ENCODE measurements at places on chromosomes 5 and 9. TPM values are rescaled to one million over a fixed set of nuclear protein-coding genes. Genes with fewer than 3 reads are reported as not detected.
A peak's percentile ranks its signal among the peaks of the same experiment; 100 is the strongest.

PCDHGA12 gene
- 1.0 TPM for total RNA-seq

- peaks cover 33% of the 10 kb centered on the region for H3K4me1 ChIP-seq
- H3K36me3 ChIP-seq: no peaks in the 10 kb centered on the region
- H3K4me3 ChIP-seq: no peak overlapping the region
- DNase-seq: no peak
- no peaks in the 10 kb centered on the region for H3K27me3 ChIP-seq
Observed at GRCh38 chr5:124927735-124928134, 181.3 kb upstream of the ZNF608 start.

DNA sequence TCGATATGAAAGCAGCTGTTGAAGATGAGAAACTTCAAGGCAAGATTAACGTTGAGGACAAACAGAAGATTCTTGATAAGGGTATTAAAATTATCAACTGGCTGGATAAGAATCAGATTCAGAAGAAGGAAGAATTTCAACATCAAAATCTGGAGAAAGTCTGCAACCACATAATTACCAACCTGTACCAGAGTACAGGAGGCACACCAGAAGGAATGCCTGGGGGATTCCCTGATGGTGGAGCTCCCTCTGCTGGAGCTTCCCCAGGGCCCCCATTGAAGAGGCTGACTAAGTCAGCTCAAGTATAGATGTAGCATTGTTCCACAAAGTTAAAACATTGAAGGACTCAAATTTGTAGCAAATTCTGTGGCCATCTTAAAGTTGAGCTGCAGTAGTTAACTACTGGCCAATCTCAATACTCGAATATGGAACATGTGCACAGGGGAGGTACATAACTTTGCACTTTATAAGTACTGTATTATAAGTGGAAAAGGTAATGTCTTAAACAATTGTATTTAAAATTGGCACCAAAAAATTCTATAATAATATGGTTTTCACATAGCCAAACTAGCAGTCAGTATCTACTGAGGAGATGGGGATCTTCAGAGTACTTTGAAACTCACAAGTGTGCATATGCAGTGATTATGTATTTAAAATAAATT lies 237.5 kb downstream of the CHSY3 start:
- H3K4me1 ChIP-seq: no peaks in the 10 kb centered on the region
- H3K27me3 ChIP-seq: no peaks in the 10 kb centered on the region
- no peak overlapping the region for H3K4me3 ChIP-seq
- H3K27ac ChIP-seq: no peak overlapping the region
- peak; percentile 67 for DNase-seq
- H3K36me3 ChIP-seq: no peaks in the 10 kb centered on the region

GRCh38 chr5:56269216-56269927 lies 36.2 kb upstream of the ANKRD55 start:
- no peak overlapping the region for H3K4me3 ChIP-seq
- H3K27ac ChIP-seq: no peak overlapping the region
- no peaks in the 10 kb centered on the region for H3K27me3 ChIP-seq
- no peaks in the 10 kb centered on the region for H3K36me3 ChIP-seq
- peak; percentile 58 for DNase-seq

DNA sequence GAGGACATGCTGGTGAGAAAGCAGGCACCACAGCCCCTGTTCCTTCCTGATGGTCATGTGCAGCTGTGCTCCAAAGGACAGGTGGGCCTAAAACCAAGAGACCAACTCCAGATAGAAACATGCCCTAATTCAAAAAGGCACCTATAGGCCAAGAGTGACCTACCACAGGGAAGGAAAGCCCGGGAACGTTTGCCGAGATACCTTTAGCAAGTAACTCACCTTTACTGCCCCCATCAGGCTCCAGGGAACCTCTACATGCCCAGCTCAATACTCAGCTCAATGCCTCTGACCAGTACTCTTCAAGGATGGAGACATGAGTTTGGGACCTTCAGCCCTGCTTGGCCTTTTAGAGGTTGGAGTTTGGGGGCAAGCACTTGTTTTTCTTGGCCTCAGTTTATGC lies 172.8 kb upstream of the FSTL4 start:
- no peak overlapping the region for H3K4me3 ChIP-seq
- peaks cover 11% of the 10 kb centered on the region for H3K4me1 ChIP-seq
- no peak for DNase-seq
- H3K36me3 ChIP-seq: no peaks in the 10 kb centered on the region
